ENCODE measurements at places on chromosomes 2 and 18. TPM values are rescaled to one million over a fixed set of nuclear protein-coding genes. Genes with fewer than 3 reads are reported as not detected.

The PNKD gene
- 50.7 TPM for total RNA-seq

The SPAST gene
- total RNA-seq: 26.6 TPM

The FAM237A gene
- not detected for total RNA-seq

The UGT1A6 gene
- not detected for total RNA-seq

The FSIP2 gene
- 2.6 TPM for total RNA-seq

The DSG2 gene
- 2.3 TPM for total RNA-seq

The TMEM200C gene
- total RNA-seq: 1.1 TPM

The CXCR1 gene
- not detected for total RNA-seq

All from muscle of leg (tissue), 16 donors.